Stimulated activated naive CD4-positive, alpha-beta T cell (primary cell): ENCODE measurements at places on chromosomes 7 and 10.

- no peak for DNase-seq
These were observed 1.1 kb downstream of the RSU1 start for GRCh38 chr10:16816171-16816570.

- no peak for DNase-seq
These were observed 19.1 kb downstream of the WDR86 start for GRCh38 chr7:151390598-151391357.

GRCh38 chr7:5484921-5485320, 61.3 kb upstream of the TNRC18 start:
- no peak for DNase-seq

DNA sequence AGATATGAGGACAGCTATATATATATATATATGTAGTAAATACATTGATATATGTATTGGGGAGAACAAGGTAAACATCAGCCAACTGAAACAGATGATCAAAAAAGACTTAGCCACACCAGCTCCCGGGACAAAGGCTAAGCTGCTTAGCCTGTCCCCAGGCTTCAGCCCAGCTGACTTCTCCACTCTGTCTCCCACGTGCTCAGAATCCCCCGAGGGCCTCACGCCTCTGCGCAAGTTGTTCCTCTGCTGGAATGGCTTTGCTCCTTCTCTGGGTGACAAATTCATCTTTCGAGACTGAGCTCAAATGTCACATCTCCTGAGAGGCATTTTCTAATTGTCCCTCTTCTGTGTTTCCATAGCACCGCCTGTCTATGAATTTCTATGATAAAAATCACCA, 8.6 kb upstream of the INSIG1 start:
- no peak for DNase-seq

GRCh38 chr7:83691095-83691494, 42.2 kb upstream of the SEMA3E start:
- no peak for DNase-seq

DNA sequence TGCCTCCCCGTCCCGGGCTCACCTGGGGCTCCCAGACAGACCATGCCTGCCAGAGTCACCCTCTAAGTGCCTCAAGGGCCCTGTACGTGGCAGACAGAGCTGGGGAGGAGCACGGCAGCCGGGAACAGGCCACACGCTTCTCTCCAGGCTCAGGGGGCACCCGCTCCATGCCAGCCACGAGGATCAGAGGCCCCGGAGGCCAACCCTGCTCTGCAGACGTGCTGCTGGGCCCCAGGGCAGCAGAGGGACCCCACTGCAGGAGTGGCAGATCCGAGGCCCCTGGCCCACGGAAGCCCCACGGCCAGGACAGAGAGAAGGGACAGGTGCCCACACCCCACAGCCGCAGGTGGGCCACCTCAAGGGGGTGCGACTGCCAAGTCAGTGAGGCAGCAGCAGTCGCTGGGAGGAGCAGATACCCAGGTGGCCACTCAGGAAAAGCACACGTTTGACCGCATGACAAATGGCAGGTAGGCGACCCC, 58.4 kb upstream of the TNRC18 start:
- no peak for DNase-seq

DNA sequence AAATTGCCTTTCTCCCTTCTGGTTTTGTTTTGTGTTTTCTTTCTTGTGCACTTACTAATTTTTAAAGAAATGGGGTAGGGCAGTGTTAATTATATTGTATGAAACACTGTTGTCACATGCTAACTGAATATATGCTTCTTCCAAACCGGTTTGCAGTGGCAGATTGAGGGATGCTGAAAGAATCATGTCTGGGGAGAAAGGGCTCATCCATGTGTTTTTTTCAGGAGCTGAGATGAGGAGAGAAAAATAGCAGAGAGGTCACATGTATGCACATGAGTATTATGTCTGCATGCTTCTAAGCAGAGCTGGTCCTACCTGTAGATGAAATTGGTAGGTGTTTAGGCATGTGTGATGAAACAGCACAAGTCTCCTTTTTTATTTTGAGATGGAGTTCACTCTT, 17.0 kb downstream of the SORCS3 start:
- no peak for DNase-seq

DNA sequence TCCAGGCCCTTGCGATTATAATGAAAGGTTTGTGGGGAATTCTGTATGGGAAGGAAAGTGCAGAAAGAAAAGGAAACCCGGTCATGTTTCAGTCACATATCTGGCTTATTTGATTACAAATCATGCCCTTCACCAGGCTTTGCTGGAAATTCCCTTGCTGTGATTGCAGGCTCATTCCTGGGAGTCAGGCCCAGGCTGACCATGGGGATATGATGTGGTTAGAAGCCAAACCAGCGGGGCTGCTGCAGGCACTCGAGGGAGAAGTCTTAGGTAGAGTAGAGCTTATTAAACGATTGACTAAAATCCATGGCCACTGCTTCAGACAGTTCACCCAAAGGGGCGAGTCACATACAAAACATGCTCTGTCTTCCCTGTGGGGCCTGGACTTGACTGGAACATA, 16.2 kb downstream of the PKD1L1 start:
- DNase-seq: no peak

- DNase-seq: no peak
These were observed 1049.3 kb upstream of the C7orf33 start for GRCh38 chr7:147541261-147541660.

GRCh38 chr10:35223016-35223415, 96.4 kb downstream of the CREM start:
- no peak for DNase-seq
